Stimulated activated naive CD4-positive, alpha-beta T cell treated with Interleukin-2 at 50 U/mL for 16 hours (primary cell): ENCODE measurements at places on chromosomes 6 and 20.

DNA sequence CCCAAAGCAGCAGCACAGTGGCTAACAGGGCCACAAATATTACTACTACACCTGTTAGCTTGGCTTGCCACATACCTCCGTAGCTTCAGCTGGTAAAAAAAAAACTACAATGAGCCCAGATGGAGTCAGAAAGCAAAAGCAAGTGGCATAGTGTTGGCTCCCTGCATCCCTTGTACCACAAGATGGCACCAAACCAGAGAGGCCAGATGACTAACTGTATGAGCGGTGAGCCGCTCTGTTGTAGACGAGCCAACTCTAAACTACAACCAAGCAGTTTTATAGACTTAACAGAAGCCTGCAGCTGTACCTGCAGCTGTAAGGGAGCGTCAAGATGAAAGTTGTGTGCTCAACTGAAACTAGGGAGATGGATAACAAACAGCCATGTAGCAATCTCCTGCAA is 84.5 kb upstream of the MCHR2 start:
- no peak for DNase-seq

GRCh38 chr6:99345164-99345563 is 4.3 kb downstream of the FAXC start:
- DNase-seq = no peak

GRCh38 chr6:74208239-74208638 is 512.2 kb downstream of the CD109 start:
- DNase-seq = no peak

DNA sequence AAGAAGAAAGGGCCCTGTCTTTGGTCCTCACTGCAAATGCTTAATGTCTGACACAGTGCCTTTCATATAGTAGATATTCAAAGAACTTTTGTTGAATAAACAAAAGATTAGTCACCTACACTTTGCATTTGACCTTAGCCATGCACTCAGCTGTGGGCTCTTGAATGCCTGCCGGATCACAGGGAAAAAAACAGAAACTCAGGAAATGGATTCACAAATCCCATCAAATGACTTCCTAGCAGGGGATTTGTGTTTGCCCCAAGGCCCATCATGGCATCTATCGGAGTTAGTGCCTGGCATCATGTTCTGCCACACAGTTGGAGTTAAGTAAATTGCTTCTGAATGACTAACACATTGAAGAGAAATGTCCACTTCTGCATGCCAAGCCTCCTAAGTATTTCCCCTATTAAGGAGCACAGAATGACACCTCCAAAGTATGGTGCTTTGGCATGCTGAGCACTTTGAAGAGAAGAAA is 72.3 kb upstream of the DST start:
- no peak for DNase-seq

GRCh38 chr6:159689001-159689400 is 4.0 kb downstream of the SOD2 start:
- no peak for DNase-seq

DNA sequence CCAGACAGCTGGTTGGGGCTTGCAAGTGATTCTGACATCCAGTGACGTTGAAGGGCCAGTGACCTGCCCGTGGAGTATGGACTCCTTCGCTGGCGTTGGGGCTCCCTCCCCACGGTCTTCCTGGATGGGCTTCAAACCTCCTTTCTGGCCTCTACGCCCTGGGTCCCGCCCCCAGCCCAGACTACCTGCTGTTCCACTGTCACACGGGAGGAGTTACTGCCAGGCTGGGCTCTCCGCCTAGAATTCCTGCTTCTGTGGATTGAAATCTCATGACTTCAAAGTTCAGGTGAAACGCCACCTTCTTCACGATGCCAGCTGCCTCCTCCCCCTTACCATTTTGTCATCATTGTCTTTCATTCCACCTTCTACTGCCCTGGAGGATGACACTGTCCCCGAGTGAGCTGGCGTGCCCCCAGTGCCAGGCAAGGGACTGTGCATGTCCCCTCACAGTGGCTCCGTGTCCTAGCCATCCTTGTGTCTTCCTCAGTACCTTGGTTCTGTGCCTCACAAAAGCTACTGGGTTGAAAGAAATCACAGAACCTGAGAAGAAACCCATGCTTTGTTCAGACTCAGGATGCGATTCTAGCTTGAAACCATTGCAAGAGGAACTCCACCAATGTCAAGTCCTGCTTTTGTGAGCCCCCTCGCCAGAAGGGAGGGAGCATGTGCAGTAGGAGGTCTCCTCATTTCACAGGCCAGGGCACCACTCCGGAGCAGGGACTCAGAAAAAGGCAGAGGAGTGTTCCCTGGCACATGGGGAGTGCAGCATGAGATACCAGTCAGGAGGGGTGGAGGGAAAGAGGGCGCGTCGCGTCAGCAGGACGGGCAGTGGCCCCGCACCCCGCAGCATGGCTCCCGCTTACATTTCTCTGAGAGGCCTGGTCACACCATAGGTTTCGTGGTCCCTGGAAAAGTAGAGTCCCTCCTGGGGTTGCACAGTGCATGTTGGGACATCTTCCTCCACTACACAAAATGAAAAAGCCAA is 11.0 kb upstream of the IRF4 start:
- DNase-seq = no peak

GRCh38 chr6:136066005-136066404 is 184.1 kb downstream of the MTFR2 start:
- DNase-seq = no peak
